Karpas-422 (cell line): ENCODE measurements at places on chromosomes 1 and 21.

- H3K27ac ChIP-seq, result no peak overlapping the region
- no peak for DNase-seq
- H3K27me3 ChIP-seq, result no peaks in the 10 kb centered on the region
These were observed 1063.4 kb downstream of the PLA2G4A start for GRCh38 chr1:187891993-187892682.

- H3K36me3 ChIP-seq, result no peaks in the 10 kb centered on the region
- no peak for DNase-seq
- no peaks in the 10 kb centered on the region for H3K27me3 ChIP-seq
These were observed 141.9 kb downstream of the TSEN15 start for GRCh38 chr1:184193451-184193850.

- no peaks in the 10 kb centered on the region for H3K36me3 ChIP-seq
- no peak overlapping the region for H3K27ac ChIP-seq
- DNase-seq, result no peak
- H3K4me3 ChIP-seq, result no peak overlapping the region
These were observed 53.8 kb upstream of the PTGFR start for GRCh38 chr1:78436961-78437360.

DNA sequence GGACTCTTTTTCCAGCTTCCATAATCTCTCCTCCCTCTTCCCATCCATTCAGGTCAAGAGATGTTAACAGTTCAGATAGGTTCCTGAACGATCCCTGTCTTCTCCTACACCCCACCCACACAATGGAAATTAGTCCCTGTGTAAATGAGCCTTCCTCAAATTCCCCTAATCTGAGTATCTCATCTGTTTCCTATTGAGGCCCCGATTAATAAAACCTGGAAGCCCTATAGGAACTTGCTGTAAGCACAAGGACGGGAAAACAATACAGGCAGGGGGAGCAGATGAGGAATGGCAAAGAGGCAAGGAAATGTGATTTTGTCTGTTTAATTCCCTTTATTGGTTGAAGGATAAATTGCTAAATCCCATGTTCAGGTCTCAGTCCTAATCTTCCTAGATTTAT, 7.1 kb upstream of the GPX7 start:
- no peaks in the 10 kb centered on the region for H3K27me3 ChIP-seq
- H3K4me3 ChIP-seq, result no peak overlapping the region
- no peaks in the 10 kb centered on the region for H3K36me3 ChIP-seq
- H3K4me1 ChIP-seq, result peaks cover 15% of the 10 kb centered on the region

- no peaks in the 10 kb centered on the region for H3K4me1 ChIP-seq
- no peak overlapping the region for H3K4me3 ChIP-seq
- H3K27me3 ChIP-seq, result no peaks in the 10 kb centered on the region
- no peaks in the 10 kb centered on the region for H3K36me3 ChIP-seq
These were observed 86.8 kb upstream of the GCLM start for GRCh38 chr1:93995837-93996536.

GRCh38 chr1:223137455-223138085, 5.5 kb downstream of the TLR5 start:
- no peak overlapping the region for H3K4me3 ChIP-seq
- no peak for DNase-seq

DNA sequence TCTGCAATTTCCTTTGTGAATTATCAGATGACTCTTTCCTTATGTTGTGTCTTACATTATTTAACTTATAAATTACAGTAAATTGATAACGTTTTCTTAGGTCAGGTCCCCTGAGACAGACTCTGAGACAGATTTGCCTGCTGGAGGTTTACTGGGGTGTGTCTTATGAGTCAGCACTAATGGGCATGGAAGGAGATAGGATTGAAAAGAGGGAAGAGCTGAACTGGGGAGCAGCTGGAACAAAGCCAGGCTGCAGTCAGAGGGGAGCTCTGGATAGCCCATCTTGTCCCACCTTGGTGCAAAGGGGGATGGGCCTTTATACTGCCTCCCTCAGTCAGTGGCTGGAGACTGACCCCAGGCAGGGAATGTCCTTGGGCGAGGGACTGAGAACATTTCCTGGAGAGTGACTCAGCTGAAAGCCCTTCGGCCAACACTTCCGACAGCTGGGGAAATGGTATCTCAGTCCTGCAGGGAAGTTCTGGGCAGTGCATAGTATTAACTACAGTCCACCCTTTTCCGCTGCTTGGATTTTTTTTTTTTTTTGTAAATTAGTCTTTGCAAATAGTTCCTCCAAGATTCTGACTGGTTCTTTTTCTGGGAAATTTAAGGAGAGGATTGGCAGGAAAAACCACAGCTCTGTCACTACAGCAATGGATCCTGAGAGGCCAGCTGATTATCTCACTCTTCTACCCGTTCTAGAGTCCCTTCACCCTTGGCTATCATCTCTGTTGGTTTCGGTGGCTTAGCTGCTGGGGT, 39.1 kb upstream of the CDC42BPA start:
- no peaks in the 10 kb centered on the region for H3K4me1 ChIP-seq
- H3K4me3 ChIP-seq, result no peak overlapping the region
- H3K36me3 ChIP-seq, result no peaks in the 10 kb centered on the region
- DNase-seq, result no peak

GRCh38 chr1:204084247-204084772, 11.4 kb downstream of the SOX13 start:
- no peaks in the 10 kb centered on the region for H3K36me3 ChIP-seq
- H3K27ac ChIP-seq, result no peak overlapping the region

DNA sequence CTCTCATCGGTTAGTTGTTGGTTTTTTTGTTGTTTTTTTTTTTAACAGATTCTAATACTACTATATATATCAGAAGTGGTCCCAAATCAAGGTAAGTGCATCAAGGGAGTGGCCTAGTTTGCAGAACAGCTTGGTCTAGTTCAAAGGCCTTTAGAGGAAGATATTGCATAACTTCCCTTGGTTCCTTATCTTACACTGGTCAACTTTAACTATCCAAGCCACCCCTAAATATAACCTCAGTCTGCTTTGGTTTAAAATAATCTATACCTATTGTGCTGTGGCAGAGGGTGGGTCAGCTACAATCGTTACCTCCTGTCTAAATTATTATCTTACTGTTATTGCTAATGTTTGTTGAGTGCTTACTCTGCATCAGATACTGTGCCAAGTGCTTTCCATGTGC, 6.9 kb downstream of the S100A12 start:
- no peak for DNase-seq
- H3K4me1 ChIP-seq, result no peaks in the 10 kb centered on the region
- H3K4me3 ChIP-seq, result no peak overlapping the region
- no peaks in the 10 kb centered on the region for H3K27me3 ChIP-seq
- H3K36me3 ChIP-seq, result no peaks in the 10 kb centered on the region

DNA sequence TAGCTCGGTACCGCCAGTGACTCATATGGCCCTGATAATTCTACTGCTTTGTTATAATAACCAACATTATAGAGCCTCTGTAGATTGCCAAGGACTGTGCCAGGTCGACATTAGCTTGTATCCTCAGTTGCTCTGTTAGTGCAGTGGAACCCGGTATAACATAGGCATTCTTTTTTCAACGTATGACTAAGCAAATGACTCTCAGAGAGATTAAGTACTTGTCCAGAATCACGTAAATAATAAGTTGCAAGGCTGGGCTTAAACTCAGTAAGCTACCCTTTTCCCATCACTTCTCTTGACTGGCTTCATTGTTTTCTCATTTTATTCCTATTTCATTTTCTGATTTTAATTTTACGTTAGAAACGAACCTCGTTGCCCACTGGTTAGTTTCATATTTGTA, 85.1 kb downstream of the UBE4B start:
- peaks cover 6% of the 10 kb centered on the region; the same call in 1 of the 2 replicates for H3K36me3 ChIP-seq
- H3K4me1 ChIP-seq, result no peaks in the 10 kb centered on the region
- no peaks in the 10 kb centered on the region for H3K27me3 ChIP-seq
- H3K4me3 ChIP-seq, result no peak overlapping the region
- no peak overlapping the region for H3K27ac ChIP-seq

- no peak for DNase-seq
- H3K36me3 ChIP-seq, result no peaks in the 10 kb centered on the region
- H3K27me3 ChIP-seq, result no peaks in the 10 kb centered on the region
These were observed 7.4 kb downstream of the SLC26A9 start for GRCh38 chr1:205935869-205936268.
